ENCODE measurements at places on chromosomes 2 and 18.

DNA sequence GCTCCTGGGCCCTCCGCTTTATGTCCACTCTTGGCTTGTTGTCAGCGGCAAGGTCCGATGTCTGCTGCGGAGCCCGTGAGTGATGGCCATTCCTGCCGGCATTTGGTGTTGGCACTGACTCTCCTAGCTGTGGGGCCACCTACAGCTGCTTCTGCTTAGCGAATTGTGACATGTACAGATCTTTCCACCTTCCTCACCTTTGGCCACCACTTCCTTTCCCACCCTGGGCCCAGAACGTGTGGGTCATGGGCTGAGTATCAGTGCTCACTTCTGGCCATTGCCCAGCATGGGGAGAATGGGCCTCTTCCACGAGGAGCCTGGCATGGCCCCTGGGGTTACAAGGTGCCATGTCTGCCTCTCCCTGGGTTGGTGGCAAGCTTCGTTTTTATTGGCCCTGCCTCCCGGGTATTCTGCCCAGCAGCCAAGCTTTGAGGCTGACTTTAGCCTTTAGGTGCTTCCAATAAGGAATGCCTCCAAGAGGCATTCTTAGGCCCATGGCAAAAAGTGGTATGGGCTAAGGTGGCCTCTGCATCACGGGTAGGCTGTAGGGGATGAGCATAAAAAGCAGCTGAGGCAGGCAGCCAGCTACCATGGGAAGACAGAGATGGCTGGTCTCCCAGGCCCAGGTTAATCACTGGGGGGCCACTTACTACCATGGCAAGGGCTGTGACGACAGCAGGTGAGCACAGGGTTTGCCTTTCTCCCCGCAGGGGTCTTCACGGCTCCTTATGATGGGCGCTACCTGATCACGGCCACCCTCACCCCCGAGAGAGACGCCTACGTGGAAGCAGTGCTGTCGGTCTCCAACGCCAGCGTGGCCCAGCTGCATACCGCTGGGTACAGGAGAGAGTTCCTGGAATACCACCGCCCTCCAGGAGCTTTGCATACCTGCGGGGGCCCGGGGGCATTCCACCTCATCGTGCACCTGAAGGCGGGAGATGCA lies 65.8 kb downstream of the EMILIN2 start:
- no peak for DNase-seq

DNA sequence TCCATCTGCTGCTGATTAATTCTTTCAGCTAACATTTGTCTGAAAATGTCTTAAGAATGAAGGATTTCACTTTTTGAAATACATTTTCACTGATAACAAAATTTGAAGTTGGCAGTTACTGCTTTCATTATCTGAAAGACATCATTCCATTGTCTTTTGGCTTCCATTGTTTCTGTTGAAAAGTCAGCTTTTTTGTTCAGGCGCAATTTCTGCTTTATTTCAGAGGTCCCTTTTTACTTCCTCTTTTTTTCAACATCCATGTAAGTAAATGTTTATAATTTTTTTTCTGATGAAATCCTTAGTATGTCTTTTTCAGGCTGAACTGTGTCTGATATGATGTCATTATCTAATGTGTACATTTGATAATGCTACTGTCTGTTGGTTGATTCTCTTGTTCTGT lies 184.2 kb downstream of the RND3 start:
- no peak for DNase-seq

DNA sequence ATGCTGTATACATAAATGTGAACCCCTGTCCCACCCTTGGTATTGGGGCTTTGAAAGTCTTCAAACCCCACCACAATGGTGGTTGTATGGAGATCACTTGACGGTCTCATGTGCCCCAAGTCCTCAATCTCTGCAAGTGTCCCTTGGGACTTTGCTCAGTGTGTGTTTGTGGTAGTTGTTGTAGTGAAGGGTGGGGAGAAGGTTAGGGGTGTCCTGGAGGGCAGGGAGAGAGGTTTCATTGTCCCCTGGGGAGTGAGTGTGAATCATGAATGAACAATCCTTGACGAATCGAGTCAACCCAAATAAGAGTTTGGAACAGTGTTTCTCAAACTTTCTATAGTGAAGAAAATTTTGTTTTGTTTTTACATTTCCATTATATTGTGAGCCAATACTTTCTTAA lies 28.1 kb downstream of the COL4A3 start:
- DNase-seq = no peak

GRCh38 chr2:26471289-26471688 lies 6.6 kb downstream of the OTOF start:
- no peak for DNase-seq

- DNase-seq = no peak
Observed at GRCh38 chr18:34807106-34807796, 97.2 kb downstream of the DTNA start.

DNA sequence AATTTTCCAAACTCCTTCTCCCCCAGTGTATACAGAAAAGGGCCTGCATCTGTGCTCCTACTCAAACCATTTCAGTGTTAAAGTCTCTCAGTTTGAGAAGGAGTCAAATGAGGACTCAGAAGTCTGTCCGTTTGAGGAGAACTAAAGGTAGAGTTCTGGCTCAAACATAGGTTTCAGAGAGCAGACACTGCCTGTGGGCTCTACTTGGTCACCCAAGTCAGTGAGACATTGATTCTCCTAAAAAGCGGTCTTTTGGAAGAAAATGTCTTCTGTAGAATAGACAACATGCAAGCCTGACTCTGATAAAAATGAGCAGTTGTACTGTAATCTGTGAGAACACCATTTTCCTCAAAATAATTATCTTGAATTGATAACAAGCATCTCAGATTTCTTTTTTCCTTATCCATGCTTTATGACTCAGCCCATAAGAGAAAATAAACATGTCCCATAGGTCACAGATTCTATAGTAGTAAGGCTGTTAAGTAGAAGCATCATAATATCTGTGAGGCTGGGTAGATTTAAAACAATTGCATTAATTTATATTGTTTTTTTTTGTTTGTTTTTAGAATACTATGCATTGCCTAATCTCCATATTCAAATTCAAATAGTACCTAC lies 82.8 kb downstream of the ASXL3 start:
- no peak for DNase-seq

DNA sequence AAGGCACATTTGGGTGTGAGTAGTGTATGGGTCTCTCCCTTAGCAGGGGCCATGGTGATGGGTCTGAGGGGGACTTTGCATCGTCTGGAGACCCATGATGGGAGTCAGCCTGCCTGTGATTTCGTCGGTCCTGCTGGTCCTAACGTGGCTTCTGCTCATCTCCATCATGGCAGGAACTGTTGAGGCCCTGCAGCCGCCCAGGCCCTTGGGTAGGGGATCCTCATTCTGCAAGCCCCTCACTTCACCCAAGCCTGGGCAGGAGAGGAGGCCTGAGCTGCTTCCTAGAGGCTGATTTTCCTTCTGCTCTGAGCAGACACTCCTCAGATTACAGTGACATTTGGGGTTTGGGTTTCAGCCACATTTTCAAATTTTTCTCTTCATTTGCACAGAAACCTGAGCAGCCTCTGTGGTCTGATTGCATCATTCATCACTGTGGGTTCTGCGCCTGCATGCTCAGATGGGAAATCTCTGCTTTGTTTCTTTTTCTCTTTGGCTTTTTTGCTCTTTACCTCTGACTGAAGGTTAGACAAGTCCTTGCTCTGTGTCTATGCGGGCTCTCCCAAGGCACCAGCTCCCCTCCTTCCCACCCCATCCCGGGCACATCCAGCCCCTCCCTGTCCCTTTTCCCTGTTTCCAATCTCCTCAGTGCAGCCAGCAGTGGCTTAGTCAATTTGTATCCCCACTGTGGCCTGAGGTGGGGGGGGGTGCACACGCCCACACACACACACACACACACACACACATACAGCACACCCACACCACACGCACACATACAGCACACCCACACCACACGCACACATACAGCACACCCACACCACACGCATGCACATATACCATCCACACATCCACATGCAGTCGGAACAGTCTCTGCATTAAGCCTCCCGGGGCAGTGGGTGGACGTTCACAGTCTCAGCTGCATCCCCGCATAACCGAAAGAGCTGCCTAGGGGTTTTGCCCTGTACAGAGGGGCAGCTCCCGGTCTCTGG lies 305.4 kb upstream of the HS6ST1 start:
- DNase-seq = no peak
